ENCODE measurements at places on chromosomes 5 and 9. TPM values are rescaled to one million over a fixed set of nuclear protein-coding genes. Genes with fewer than 3 reads are reported as not detected.

Gene ABO
- under 0.01 TPM for total RNA-seq

Gene SPATA31A3
- not detected for total RNA-seq

Gene PAX5
- total RNA-seq: 0.46 TPM

Gene PROP1
- total RNA-seq: not detected

Gene ODF2
- total RNA-seq: 25.1 TPM

Gene PHYHD1
- 2.1 TPM for total RNA-seq

Gene C5orf24
- total RNA-seq: 106 TPM

Gene LVRN
- 1.8 TPM for total RNA-seq

Gene CDX1
- not detected for total RNA-seq

Gene MAST4
- 30.2 TPM for total RNA-seq

Gene DDX4
- not detected for total RNA-seq

Gene IL9
- total RNA-seq: not detected

Gene ADAMTS16
- 3.5 TPM for total RNA-seq

Gene PRR16
- 6.5 TPM for total RNA-seq

Gene TLE1
- 60.2 TPM for total RNA-seq

Gene CKMT2
- total RNA-seq: 4.2 TPM

Gene MELK
- total RNA-seq: 6.9 TPM

Gene HAPLN1
- total RNA-seq: 15.9 TPM

Gene NUTM2G
- total RNA-seq: not detected

Gene PHF24
- total RNA-seq: 45.2 TPM

Gene CCL28
- 0.46 TPM for total RNA-seq

Gene EHMT1
- 64.1 TPM for total RNA-seq

Gene CERT1
- total RNA-seq: 76.6 TPM

Gene SPATA31D4
- not detected for total RNA-seq
